Omental fat pad (tissue), 4 donors: ENCODE measurements at places on chromosomes 4 and X. TPM values are rescaled to one million over a fixed set of nuclear protein-coding genes. Genes with fewer than 3 reads are reported as not detected.

Gene NOX1
- total RNA-seq: 0.84 TPM

Gene MEPE
- total RNA-seq: not detected

Gene CXCL8
- total RNA-seq: 7.3 TPM

Gene JCHAIN
- 46.8 TPM for total RNA-seq

Gene DGKK
- total RNA-seq: 0.09 TPM
